Fibroblast of skin of right biceps (primary cell): ENCODE measurements at places on chromosomes 16 and 17.

- DNase-seq, result no peak
These were observed 42.3 kb upstream of the CCNF start for GRCh38 chr16:2386990-2387389.

- no peak for DNase-seq
These were observed 1.2 kb downstream of the ZACN start for GRCh38 chr17:76079956-76080767.

- no peak for DNase-seq
These were observed 36.3 kb downstream of the GRB7 start for GRCh38 chr17:39774047-39774446.

DNA sequence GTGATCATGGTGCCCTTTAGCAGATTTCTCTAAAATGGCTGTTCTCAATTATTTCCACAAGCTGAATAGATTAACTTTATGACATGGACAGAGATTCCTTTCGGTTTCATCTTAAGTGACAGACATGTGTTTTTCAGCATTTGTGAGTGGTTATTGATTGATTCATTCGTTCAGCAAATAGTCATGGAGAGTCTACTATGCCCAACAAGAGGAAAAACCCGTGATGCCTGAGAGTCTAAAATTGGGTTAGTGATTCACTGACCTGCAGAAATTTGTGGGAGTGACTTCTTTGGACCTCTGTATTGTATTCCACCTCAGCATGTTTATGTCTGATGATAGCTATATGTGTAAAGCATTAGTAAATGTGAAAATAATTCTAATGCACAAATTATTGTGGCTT, 28.0 kb upstream of the DUSP14 start:
- peak; percentile 19 for DNase-seq

- no peak for DNase-seq
These were observed 108.8 kb downstream of the WSCD1 start for GRCh38 chr17:6179017-6179416.

DNA sequence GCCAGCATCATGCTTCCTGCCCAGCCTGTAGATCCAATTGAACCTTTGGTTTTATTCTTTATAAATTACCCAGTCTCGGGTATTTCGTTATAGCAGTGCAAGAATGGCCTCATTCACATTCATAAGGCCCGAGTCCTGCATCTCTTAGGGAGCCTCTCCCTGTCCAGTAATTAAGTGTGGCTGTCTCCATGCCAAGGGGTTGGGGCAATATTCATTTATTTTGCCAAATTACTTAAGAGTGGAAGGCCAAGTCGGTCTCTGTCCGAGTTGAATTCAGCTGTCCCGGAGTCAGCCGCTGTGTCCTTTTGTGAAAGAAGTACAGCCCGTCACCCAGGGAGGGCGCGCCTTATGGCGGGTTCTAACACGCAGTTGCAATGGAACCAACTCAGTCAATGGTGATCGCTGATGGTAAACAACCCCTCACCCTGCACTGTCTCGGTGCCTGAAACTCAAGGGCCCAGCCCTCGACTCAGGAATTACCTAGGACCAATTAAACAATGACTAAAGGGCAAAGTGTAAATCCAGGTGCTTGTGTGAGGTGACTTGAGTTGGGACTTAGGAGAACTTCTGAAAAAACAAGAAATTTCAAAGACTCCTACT, 22.2 kb downstream of the KIAA0513 start:
- no peak for DNase-seq

DNA sequence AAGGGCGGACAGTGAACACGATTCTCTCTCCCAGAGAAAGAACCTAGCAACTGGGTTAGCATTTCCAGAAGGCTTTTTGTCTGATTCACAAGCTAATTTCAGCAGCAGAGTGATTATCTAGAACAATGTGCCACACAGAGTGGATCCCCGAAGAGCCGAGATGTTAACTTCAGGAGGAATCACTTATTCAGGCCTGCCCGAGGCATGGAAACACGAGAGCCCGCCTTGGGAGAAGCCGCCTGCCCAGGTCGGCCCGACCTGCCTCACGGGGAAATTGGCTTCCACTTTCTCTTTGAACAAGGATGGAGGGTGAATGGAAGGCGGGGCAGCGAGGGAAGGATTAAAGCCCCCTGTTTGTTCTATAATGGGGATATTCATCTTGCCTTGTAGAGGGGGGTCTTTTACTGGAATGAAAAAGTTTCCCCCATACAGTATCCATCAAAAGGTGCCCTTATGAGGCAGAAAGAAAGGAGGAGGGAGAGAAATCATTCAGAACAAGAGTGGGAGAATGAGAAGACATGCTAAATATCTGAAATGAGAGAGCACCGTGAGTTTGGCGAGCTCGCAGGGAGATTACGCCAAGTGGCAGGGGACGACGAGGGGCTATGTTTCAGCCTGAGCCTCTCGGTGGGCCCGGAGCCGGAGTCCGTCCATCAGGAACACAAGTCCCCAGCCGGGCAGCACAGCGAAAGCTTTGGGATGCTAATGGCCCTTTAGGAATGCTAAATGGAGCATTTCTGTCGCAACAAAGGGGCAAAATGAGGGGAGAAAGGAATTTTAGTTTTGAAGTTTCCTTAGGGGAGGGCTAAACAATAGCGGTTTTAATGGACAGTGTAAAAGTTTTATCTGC, 33.0 kb downstream of the NTN1 start:
- no peak for DNase-seq

- DNase-seq, result no peak
These were observed 38.5 kb downstream of the WWOX start for GRCh38 chr16:78137782-78138616.

- DNase-seq, result peak; percentile 61
These were observed 2.0 kb downstream of the TBC1D10B start for GRCh38 chr16:30368122-30368791.

DNA sequence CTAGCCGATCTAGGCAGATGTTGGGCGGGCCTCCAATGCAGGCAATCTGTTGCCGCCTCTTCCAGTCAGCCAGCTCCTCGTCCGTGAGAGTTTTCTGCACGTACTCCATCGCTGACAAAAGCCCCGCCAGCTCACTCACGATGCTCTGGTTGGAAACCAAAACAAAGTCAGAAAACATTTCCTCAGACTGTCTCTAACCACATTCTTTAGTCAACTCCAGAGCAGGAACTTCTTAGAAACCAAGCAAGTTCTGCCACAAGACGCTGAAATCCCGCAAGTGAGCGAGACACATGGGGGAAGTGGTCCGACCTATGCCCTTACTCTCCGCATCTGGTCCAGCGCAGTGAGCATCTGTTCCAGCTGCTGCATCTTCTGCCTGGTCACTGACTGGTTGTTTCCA, 49.1 kb downstream of the STAT5A start:
- peak; percentile 80 for DNase-seq

- no peak for DNase-seq
These were observed 167.3 kb upstream of the GSE1 start for GRCh38 chr16:85445779-85446222.

- no peak for DNase-seq
These were observed 17.0 kb upstream of the CDH15 start for GRCh38 chr16:89154390-89155183.

GRCh38 chr16:73086108-73086507, 38.2 kb upstream of the ZFHX3 start:
- DNase-seq, result no peak

GRCh38 chr17:20241855-20242254, 225.5 kb downstream of the LGALS9B start:
- no peak for DNase-seq

- no peak for DNase-seq
These were observed 49.8 kb upstream of the ARHGAP44 start for GRCh38 chr17:12739500-12739899.

DNA sequence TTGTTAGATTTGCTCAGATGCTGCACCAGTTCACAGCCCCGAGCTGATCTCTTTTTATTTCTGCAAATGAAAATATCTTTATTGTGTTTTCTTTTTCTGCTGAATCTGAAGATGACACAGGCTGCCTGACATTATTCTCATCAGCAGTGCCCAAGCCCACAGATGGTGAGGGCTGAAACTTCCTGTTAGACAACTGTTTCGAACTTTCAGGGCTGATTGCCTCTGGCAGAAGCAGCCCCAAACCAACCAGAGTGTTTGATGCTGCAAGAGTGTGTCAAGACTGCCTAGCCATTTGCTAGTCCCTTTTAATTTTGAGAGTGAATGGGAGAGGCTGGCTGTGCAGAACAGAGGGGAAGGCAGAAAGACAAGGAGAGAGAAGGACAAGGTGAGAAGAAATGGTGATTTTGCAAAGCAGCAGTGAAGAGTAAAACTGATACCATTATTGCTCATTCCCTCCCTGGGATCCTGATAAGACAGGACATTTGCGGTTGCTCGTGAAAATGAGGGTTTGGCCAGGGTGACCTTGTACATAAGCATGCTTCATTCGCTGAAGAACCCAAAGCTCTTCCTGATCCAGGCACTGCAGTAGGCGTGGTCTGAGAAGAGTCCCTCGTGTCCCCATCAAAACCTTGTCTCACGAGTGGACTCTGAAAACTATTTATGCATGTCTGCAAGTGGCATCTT, 77.2 kb downstream of the TMEM114 start:
- DNase-seq, result no peak

GRCh38 chr17:57914273-57915142, 40.7 kb downstream of the CUEDC1 start:
- DNase-seq, result no peak

DNA sequence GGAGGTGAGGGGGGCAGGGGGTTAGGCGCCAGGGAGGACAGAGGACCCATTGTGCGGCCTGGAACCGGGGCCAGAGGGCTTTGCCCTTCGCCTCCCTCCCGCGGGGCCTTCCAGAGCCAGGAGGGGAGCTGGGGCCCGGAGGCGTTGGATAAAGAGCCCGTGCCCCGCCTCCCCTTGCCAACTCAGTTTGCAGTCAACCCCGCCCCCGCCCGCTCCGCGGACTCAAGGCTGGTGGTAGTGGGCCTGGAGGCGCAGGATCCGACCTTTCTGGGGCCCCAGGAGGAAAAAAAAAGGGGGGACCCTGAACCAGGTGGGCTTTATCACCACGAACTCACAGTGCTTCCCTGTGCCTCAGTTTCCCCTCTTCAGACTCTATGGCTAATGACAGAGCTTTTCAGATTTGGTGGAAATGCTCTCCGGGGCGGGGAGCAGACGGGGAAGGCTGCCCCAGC, 2.0 kb upstream of the SPHK1 start:
- DNase-seq, result peak; percentile 79

GRCh38 chr16:67431775-67432505, 1.0 kb downstream of the HSD11B2 start:
- DNase-seq, result no peak

DNA sequence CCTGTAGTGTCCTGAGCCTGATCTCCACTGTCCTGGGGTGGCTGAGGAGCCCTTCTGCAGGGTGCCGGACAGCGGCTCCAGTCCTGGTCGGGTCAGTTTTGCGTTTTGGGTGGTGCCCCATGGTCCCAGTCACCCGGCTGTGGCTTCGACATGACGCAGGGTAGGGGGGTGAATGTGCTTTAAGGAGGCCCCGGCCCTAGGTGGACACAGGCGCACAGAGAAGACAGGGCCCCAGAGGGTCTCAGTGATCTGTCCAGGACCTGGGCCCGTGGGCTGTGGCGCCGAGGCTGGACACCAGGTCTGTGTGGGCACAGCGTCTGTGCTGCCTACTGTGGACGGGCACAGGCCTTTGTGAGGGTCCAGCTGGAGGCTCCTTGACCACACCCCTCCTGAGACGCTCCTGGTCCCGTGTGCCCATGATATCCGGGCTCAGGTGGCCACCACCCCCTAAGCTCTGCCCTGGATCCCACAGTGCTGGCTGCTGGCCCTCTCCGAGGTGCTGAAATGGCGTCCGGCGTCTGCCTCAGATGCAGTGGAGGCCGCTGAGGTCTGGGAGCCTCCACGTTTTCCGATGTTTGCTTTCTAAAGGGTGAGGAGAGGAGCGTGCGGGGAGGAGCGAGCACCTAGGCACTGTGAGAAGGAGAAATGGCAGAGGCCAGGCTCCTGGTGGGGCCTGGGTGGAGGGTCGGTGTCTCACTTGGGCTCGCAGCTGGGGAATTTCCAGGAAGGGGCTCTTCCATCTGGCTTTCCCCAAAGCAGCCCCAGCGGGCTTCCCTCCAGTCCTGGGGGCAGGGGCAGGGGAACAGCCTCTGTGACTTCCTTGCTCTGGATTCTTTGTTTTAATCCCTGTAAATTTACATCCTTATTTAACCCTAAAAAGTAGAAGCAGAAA, 56.1 kb upstream of the ACSF3 start:
- DNase-seq, result peak; percentile 27

DNA sequence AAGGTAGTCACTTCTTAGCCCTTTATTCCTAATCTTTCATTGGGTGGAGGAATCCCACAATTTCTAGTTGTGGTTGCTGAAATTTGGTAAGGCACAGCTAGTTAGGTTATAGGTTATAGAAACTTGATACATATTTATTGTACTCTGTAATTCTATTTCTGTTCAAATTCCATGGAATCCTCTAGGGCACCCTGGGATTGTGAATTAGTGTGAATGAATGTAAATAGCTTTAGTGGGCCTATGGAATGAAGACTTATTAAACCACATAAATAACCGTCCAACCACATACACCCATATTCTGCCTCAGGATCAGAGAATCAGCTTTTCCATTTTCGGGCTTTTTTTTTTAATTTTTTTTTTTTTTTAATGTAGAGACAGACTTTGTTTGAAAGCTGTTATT, 9.2 kb downstream of the TANC2 start:
- DNase-seq, result peak; percentile 79

DNA sequence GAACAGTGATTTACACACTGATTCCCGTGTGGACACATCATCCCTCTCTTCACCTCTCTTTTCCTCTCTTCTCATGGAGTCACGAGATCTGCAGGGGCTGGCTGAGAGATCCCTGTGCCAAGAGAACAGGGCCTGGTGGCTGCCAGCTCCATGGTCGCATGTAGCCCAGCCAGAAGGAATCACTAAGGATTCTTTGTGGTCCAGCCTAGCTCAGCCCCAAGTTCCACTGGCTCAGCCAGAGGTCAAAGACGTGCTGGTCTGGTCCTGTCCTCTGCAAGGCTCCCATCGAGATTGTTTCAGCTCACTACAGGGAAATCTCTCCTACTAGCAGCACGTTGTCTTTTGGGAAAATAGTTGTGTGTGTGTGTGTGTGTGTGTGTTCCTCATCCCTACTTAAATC, 66.4 kb downstream of the NDEL1 start:
- DNase-seq, result no peak

DNA sequence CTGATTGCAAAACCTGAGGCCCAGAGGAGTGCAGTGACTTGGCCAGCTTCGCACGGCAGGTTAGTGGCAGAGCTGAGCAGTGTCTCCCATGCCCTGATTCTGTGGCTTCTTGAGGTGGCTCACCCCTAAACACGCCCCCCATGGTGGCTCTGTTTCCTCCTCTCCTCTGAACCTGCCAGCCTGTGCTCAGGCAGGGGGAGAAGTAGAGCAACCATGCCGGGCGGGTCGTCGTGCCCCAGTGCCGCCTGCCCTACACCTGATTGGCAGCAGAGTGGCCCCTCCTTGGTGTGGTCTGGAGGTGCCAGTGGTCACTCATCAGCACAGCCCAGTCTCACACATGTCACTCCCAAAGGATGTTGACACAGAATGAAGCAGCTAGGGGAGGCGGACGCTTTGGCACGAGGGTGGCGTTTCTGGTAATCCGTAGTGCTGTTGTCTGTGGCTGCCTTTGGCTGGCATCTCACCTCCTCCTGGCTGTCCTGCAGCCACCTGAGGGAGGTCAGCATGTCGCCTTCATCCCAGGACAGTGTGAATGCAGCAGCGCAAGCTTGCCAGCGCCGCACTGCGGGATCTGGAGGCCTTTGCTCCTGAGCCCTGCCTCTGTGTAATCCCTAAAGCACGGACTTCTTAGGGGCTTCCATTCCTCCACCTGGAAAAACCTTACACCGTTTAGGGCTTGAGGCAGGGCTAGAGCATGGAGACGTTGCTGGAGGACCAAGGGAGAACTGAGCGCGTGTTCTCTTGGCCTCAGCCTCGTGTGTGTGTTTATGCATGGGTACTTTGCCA, 294.7 kb downstream of the SEC14L1 start:
- DNase-seq, result no peak

GRCh38 chr16:30348113-30348512, 7.0 kb downstream of the CD2BP2 start:
- no peak for DNase-seq

GRCh38 chr17:278055-278675, 74.4 kb downstream of the RPH3AL start:
- DNase-seq, result no peak
